ENCODE measurements at places on chromosomes 11 and 22.

- DNase-seq, result no peak
Observed at GRCh38 chr11:73260127-73260457, 12.0 kb upstream of the P2RY6 start.

DNA sequence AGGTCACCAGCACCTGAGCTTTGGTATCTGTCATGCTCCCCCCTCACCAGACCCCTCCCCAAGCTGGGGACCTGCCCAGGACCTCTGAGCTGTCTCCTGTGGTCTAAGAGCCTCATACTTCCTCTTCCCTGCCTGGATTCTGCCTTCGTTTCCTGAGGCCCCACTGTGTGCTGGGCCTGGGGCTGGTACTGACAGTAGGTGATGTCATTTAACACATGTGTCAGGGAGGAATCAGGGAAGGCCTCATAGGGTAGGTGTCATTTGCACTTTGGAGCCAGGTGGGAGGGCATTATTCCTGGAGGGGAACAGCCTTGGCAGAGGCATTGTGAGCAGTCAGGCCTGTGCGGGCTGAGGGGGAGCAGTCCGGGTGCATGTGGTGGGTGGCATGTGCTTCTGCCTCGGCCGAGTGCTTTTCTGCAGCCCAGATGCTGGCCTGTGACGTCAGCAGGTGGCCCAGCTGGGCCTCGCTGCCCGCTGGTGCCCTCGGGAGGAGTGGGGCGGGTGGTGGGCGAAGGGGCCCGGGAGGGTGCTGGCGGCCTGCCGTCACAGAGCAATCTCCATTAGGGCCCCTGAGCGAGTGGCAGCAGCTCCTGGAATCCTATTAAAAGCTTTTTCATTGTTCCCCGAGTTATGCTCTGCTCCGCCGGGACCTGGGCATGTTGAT is 9.1 kb downstream of the FLRT1 start:
- no peak for DNase-seq

- DNase-seq, result no peak
Observed at GRCh38 chr11:79348976-79349682, 91.7 kb downstream of the TENM4 start.

DNA sequence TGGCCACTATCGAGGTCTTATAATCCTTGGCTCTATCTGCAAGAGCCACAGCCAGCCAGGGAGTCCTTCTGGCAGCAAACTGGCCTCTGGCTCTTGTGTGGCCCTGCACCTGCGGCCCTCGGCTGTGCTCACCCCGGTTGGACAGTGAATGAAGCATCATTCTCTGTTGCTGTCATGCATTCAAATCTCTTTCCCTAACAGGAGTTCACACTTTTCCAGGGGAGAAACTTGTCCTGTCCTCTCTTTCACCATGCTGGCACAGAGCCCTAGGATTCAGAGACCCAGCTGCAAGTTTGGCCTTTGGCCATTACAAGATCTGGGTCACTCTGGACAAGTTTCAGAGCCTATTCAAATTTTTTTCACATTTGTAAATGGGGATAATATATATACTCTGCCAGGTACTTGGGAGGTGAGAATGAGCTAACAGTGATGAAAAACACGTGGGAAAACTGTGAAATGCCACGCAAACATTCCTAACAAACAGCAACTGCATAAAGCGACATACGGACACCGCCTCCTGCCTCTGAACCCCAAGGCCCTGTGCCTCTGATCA is 34.2 kb downstream of the TMEM184B start:
- no peak for DNase-seq

DNA sequence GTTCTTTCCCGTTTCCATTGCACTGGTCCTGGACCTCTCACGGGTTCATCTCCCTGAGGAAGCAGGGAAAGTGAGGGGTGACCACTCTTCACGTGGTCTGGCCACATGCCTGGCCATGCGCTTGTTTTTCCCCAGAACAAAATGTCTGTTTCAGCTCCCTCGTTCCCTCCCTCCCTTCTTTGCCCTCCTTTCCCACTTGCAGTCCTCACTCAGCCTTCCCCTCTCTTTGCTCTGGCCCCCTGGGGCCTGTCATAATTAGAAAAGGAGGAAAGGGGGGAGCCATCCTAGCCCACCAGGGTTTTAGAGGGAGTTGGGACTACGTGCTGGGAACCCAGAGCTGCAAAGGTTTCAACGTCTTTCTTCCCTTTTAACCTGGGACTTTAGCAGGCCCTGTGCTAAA is 52.8 kb upstream of the CADM1 start:
- DNase-seq, result no peak

DNA sequence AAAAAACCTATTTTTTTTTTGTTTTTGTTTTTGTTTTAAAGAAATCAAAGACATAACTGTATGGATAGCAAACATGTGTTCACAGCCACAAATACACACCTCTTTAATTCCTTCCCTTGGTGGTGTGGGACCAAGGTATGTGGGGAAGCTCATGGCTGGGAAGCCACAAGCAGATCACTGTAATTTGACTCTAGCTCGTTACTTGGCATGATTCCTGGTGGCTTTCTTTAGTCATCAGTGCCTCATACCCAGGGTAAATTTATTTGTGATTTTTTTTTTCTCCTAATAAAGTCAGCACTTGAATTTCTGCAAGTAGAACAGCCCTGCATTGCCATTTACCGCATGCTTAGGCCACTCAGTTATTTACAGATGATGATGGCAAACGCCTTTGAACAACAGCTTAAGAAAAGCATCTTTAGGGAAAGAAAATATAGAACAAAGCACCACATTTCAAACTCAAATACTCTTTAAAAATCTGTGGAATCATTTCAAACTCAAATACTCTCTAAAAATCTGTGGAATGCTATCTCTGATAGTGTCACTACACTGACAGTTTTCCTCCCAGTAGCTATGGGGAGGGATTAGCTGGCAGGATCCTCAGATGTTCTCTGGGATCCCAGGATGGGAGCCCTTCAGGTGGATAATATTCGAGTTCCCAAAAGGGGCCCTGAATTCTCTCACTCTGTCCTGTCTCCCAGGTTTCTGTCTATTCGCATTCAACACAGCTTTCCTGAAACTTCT is 687.2 kb downstream of the OPCML start:
- DNase-seq, result no peak

Measured in immature natural killer cell (primary cell).